ENCODE measurements at places on chromosomes 3 and 15. TPM values are rescaled to one million over a fixed set of nuclear protein-coding genes. Genes with fewer than 3 reads are reported as not detected.

- no peak for DNase-seq
These were observed 936 bp downstream of the KIF7 start for GRCh38 chr15:89654301-89654761.

DNA sequence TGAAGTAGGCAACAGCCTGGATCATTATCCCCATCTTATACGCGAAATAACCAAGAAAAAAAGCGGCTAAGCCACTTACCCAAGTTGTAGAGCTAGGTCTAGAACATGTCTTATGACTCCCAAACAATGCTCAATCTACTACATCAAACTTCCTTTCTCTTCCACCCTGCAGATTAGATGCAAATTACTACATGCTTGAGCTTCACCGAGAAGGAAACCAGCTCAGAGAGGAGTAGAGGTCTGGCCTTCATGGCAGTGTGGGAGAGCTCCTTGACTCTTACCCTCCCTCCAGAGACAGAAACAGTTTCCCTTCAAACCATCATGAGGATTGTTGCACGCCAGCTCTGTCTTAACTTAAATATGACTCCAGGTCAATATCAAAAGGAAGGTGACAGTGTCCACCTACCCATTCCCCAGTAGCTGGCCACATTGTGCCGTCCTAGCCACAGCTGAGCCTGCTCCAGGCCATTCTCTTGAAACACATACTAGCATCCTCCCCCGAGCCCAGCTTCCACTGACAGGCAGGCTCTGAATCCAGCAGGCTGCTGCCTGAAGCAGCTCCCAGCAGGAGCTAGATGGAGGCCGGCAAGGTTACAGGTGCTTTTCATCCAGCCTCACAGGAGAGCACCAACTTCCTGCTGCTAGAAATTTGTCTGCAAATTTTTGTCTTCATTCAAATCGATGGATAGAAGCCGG, 56.8 kb downstream of the CPN2 start:
- no peak for DNase-seq

- DNase-seq, result no peak
These were observed 10.8 kb upstream of the BNIP2 start for GRCh38 chr15:59699810-59700431.

- no peak for DNase-seq
These were observed 999 bp downstream of the ZNF280D start for GRCh38 chr15:56732135-56732885.

- DNase-seq, result no peak
These were observed 87.5 kb downstream of the ATP2B2 start for GRCh38 chr3:10417847-10418246.

The CCR3 gene
- total RNA-seq, result not detected

DNA sequence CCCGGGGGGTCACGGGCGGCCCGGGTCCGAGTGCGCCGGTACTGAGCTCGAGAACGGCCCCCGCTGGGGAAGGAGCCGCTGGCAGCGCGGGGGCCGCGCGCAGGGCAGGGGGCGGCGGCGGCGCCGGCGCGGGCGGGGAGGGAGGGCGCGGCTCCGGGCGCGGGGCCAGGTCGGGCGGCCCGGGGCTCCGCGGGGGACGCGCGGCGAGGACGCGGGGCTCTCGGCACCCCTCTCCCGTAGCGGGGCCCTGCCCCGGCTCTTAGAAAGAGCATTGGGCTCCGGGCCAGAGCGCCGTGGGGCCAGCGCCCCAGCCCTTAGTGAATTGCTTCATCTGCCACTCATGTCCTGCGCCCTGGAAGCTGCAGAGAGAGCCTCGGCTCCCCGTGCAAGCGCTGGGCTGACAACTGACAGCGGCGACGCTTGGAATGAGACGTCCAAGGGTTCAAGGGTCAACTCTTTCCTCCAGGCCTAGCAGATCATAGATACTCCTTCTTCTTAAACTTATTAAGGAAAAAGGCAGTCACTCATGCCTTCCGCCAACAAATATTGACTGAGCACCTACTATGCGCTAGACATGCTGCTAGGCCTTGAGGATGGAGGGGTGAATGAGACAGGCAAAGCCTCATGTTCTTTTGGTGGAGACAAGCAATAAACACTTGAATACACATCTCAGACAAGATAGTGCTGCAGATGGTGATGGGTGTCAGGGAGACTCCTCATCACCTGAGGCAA, 140.8 kb downstream of the SMAD6 start:
- DNase-seq, result no peak

The FMN1 gene
- 2.9 TPM for total RNA-seq

- no peak for DNase-seq
These were observed 13.8 kb upstream of the SNRPA1 start for GRCh38 chr15:101308604-101309435.

DNA sequence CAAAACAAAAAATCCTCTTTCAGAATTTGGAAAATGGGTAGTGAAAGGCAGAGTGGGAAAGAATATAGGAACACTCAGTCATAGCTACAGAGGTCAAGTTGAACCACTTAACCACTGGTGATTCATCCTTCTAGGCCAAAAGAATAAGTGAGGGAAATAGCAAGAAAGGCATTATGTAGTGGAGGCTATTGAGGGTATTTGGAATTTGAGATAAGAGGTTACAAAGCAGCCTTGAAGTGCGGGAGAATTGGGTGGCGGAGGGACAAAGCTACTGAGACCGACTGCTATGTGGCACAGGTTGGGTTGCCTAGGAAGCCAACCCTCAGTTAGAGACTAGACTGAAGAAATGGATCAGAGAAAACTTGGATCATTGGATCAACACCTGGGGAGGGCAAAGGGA, 109.5 kb downstream of the SYNPR start:
- no peak for DNase-seq

DNA sequence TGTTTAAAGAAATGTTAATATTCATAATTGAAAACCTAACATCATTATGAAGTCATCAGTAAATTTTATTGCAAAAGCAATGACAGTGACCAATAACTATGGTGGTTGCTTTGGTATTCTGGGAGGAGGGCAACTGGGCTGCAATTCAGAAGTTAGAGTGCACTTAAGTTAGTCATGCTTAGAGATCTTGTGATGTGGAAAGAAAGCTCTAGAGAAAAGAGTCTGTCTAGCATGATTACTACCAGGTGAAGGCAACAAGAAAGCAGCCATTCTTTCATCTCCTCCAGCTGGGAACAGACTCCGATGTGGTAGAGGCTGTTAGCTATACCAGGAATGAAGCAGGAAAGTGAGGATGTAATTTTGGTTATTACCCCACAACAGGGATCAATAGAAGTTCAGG, 625.6 kb downstream of the SI start:
- DNase-seq, result no peak

GRCh38 chr3:14126017-14126886, 1.4 kb downstream of the TMEM43 start:
- DNase-seq, result no peak

DNA sequence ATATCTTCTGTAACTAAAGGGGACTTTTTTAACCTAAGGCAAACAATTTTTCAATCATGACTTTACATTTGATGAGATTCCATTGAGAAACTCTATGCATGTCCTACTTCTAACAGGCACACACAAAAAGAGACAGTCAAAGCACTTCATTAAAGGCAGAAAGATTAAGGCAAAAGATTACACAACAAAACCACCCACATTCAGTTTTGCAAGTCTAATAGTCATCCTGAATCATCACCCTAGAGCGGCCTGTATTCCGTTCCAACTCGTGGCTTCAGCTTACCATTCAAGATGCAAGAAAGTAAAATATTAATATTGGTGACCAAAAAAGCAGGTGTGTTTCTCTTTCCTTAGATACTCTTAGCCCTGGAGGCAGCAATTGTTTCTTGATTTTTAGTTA, 205.9 kb downstream of the P3H2 start:
- no peak for DNase-seq

DNA sequence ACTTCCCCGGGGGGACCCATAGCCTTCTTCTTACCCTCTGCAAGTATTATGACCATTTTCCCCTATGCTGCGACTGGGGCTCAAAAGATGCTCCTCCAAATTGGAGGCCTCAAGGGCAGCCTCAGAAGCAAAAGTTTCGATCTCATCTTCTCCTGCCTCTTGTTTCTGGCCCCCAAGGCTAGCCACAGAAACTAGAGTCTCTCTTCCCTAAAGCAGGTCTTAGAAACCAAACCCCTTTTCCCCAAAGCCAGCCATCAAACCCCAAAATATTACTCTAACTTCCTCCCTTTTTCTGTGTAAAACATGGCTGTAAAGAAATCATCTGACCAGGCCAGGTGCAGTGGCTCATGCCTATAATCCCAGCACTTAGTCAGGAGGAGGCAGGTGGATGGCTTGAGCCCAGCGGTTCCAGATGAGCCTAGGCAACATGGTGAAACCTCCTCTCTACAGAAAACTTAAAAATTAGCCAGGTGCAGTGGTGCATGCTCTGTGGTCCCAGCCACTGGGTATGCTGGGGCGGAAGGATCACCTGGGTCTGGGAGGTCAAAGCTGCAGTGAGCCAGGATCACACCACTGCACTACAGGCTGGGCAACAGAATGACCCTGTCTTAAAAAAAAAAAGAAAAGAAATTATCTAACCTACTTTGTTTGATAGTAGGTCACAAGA, 36.7 kb upstream of the MFGE8 start:
- no peak for DNase-seq

GRCh38 chr3:11541321-11542303, 102.1 kb downstream of the VGLL4 start:
- no peak for DNase-seq

DNA sequence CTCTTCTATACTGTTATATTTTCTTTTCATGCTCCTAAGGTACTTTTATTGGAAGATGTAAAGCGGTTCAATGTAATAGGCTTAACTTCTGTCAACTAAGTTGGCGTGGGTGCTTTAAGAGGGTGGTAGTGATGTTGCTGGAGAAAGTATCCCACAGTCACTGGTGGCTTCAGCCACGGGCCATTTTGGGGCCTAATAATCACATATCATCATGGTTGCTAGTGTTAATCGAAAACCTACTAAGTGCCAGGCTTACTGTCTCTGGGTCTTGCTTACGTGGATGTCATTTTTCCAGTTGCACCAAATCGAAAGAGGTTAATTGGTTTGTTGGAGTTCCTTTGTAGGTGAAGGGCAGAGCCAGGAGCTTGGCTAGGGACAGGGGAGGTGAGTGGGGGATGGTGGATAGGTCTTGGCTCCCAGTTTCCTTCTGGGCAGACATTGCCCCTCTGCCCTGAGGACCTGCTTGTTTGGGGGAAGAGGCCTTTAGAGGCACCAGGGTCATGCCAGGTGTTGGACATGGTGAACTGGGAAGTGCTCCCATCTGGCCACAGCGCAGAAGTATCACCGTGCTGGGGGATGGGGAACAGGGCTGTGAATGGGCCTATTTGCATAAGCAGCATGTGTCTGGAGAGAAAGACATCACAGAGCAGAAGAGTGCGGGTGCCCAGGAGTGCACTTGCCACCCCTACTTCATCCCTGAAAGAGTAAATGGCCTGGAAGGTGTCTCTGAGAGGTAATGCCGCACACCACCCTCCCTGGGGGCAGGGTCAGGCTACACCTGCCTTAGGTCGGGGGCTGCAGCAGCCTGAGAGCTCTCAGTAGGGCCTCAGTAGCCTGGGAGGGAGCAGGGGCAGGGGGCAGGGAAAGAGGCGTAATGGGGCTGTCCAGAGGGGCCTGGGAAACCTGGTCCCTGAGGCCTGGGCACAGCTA, 62.4 kb upstream of the POLG start:
- DNase-seq, result no peak

GRCh38 chr15:69557020-69557706, 104.5 kb downstream of the RPLP1 start:
- DNase-seq, result no peak

DNA sequence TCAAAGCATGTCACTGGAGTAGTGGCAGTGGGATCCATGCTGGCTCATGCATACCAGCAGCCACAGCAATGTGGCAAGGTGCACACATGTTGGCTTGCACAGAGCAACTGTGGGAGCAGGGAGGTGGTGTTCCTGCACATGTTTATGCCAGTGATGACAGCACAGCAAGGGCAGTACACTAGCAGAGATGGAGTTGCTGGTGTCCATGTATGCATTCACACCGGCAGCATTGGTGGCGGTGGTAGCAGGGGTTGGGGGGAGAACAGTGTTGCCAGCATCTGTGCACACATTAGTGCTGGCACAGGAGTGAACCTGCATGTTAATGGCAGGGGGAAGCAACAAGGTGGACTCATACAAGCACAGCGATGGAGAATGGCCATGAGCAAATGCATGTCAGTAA, 202.0 kb upstream of the KCNMB2 start:
- no peak for DNase-seq

GRCh38 chr15:50055332-50055731, 63.7 kb downstream of the ATP8B4 start:
- no peak for DNase-seq

- no peak for DNase-seq
These were observed 110.1 kb upstream of the TGFBR2 start for GRCh38 chr3:30496066-30496966.

DNA sequence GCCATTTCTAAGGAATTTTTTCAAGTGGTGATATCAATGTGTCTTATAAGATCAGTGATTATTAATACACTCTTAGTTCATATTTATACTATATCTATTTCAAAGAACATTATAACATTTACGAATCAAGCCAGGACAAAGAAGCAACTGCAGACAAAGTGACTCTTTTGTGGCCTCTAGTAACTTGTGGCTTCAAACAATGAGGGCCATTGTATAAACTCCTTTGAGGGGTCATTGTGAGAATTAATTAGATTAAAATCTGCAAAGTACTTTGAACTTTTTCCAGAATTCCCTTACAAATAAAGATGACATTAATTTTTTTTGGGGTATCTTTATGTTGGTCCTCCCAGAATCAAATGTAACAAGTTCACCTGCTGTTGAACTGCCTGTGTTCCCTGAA, 12.3 kb upstream of the SLC30A4 start:
- DNase-seq, result no peak

- DNase-seq, result no peak
These were observed 36.7 kb downstream of the HMG20A start for GRCh38 chr15:77457191-77457904.

The GUCA1C gene
- not detected for total RNA-seq

GRCh38 chr3:28935146-28935545, 345.7 kb upstream of the RBMS3 start:
- DNase-seq, result no peak

GRCh38 chr3:31695280-31696008, 162.7 kb downstream of the STT3B start:
- DNase-seq, result no peak

GRCh38 chr3:11312166-11312565, 40.0 kb downstream of the ATG7 start:
- DNase-seq, result no peak

DNA sequence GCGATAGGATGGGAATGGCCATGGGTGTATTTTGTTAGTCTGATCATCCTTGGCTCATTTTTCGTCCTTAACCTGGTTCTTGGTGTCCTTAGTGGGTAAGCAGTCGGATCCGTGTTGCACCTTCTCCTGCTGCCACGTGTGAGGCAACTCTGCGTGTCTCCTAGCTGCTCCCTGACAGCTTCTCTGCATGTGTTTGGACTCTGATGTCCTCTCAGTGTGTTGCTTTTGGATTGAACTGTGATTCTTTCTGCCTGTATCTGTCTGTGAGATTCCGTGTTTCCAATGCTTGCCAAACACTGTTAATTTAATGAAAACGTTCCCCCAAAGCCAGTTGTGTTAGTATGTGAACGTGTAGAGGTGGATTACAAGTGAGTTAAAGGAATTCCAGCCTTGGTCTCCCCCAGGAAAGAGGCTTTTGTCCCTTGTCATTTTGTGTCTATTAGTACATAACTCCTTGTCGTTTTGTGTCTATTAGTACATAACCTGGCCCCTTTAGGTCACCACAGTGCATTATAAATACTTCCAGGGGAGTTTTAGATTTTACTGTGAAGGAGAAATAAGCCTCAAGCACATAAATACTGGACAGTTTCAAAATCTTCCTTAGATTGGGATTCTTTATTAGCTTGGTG, 172.4 kb downstream of the CHDH start:
- no peak for DNase-seq

All from H1 (cell line).